ENCODE measurements at places on chromosomes 16 and 17. TPM values are rescaled to one million over a fixed set of nuclear protein-coding genes. Genes with fewer than 3 reads are reported as not detected.
A peak's percentile ranks its signal among the peaks of the same experiment; 100 is the strongest.

- peak; percentile 48 for DNase-seq
These were observed 28.1 kb downstream of the HEATR3 start for GRCh38 chr16:50093607-50094539.

The TAT gene
- 5.1 TPM for total RNA-seq

The GNPTG gene
- total RNA-seq: 50.5 TPM

The HOXB13 gene
- total RNA-seq: not detected

GRCh38 chr17:72528683-72529082, 407.9 kb downstream of the SOX9 start:
- DNase-seq: no peak

The IL17C gene
- total RNA-seq: not detected
